Kidney (tissue), 22 donors: ENCODE measurements at places on chromosomes 1 and 21. TPM values are rescaled to one million over a fixed set of nuclear protein-coding genes. Genes with fewer than 3 reads are reported as not detected.

Gene OR2L8
- polyA plus RNA-seq: not detected

- DNase-seq: no peak
Measured at GRCh38 chr1:21229246-21230000, 52.7 kb upstream of the EIF4G3 start.

Gene CLIC4
- polyA plus RNA-seq: 72.7 TPM

Gene PLEKHN1
- polyA plus RNA-seq: not detected

GRCh38 chr1:203278082-203278884, 27.0 kb upstream of the BTG2 start:
- peak; percentile 67 for DNase-seq

- peak; percentile 61 for DNase-seq
Measured at GRCh38 chr1:3073489-3074296, 4.7 kb downstream of the PRDM16 start.

DNA sequence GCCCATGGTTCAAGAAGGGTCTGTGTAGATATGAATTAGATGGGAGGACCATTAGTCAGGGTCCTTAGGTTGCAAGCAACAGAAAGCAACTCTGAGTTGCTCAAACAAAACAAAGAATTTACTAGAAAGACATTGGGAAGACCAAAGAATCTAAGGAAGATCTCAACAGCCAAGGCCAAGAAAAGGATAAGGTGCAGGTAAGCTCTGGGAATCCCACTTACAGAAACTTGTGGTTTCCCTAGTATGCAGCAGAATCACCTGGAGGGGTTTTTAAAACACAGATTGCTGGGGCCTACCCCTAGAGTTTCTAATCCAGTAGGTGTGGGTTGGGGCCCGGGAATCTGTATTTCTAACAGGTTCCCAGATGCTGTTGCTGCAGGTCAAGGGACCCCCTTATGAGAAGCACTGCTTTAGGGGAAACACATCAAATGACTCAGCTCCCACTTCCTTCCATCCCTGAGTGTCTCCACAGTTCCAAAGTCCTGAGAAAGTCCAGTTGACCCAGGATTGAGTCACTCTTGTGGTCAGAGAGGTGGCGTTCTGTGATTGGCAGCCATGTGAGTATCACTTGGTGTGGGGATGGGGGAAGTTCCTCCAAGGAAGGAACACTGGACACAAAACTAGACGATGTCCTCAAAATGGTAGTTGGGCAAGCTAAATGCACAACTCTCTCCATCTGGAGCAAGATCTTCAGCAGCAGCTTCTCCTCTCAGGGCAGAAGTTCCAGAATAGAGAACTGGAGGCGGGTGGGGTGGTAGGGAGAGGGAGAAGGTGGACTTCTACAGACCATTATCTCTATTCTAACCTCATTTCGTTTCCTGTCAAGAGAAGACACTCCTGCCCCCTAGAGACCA, 24.2 kb upstream of the EYA3 start:
- no peak for DNase-seq

DNA sequence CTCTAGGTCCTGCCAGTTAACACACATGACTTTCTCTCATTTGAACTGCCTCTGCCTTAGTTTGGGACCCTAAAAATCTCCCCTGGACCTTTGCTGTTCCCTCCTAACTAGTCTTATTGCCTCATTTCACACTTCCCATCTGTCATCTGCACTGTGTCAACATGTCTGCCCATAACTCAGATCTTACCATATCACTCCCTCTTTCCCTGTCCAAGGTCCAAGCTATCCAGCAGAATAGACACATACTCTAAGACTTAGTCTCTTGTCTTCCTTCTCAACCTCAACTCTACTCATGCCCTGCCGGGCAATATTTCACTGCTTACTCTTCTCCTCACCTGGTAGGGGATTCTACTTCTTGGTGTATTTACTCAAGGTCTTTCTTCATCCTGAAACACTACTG, 79.5 kb upstream of the DAB1 start:
- DNase-seq: no peak

GRCh38 chr1:33460144-33460543, 12.3 kb upstream of the ZSCAN20 start:
- no peak for DNase-seq

GRCh38 chr1:104648269-104648691, 898.6 kb downstream of the AMY1C start:
- DNase-seq: no peak

GRCh38 chr1:168742386-168742785, 13.4 kb upstream of the DPT start:
- no peak for DNase-seq

Gene FCRL4
- not detected for polyA plus RNA-seq

Gene SLC41A1
- polyA plus RNA-seq: 20.9 TPM

Gene PDIK1L
- 3.7 TPM for polyA plus RNA-seq

Gene CLDN17
- polyA plus RNA-seq: not detected

DNA sequence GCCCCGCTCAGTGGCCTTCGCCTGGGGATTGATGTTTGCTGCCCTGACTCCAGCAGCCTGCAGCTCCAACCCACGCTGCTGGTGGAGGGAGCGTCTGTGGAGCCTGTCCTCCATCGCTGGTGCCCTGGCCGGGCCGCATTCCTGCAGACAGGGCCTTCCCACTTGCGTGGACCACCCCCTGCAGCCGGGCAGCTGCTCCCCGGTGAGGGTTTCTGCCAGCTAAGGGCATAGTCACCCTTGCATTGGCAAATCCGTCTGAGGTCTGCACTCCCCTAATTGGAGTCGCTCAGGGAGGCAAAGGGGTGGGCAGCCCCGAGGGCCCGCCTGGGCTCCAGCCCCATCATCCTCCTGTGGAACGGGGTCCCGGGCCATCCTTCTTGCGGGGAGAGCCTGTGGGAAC, 43.5 kb downstream of the PRDM16 start:
- no peak for DNase-seq

DNA sequence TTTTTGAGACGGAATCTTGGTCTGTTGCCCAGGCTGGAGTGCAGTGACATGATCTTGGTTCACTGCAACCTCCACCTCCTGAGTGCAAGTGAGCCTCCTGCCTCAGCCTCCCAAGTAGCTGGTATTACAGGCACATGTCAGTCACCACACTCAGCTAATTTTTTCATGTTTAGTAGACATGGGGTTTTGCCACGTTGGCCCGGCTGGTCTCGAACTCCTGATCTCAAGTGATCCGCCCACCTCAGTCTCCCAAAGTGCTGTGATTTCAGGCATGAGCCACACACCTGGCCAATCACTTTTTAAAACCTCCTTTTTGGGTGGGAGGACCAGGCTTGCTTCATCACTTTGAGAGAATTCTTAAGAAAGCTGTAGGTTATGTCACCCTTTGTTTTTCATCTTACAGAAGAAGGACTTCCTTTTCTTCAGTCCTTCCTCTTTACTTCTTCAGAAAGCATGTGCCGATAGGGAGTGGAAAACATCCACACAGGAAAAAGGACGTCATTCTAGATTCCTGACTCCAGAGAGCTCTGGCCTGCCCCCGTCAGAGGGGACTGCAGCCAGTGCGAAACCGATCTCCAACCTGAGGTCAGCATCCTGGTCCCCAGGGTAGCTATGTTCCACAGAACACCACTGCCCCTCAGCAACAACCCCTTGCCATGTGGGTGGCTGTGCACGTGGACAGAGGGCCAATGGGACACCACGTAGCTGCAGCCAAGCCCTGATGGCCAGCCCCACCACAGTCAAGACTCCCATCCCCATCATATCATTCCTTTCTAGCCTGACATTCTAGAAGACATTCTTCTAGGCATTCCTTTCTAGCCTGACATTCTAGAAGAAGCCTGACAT, 21.9 kb downstream of the NCF2 start:
- DNase-seq: no peak

Gene SAMD11
- 13.3 TPM for polyA plus RNA-seq

Gene MRAP
- not detected for polyA plus RNA-seq

Gene RPS8
- polyA plus RNA-seq: 1,538 TPM

DNA sequence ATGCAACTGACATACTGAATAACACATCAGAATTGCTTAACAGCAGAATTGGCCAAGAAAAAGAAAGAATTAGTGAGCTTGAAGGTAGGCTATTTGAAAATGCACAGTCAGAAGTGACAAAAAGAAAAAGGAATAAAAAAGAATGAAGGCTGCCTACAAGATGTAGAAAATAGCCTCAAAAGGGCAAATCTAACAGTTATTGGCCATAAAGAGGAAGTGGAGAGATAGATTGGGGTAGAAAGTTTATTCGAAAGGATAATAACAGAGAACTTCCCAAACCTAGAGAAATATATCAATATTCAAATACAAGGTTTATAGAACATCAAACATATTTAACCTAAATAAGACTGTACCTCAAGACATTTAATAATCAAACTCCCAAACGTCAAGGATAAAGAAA, 67.5 kb downstream of the ATP6V1G3 start:
- no peak for DNase-seq

DNA sequence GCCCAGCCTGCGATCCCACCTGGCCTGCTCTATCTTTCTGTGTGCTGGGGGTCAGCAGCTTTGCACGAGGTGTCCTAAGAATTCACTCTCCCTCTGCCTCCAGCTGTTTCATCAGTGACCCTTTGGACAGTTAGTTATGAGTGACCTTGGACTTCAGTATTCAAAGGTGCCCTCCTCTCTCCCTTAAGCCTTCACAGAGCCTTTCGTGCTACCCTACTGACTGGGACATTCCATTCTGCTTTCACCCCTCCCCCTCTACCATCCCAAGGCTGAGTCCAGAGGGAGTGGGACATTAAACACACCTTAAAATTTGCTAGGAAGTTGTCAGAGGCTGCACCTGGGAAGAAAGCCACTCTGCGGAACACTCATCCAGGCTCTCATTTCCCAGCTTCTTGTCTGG, 171.9 kb downstream of the CLIC6 start:
- DNase-seq: no peak

Gene ZNF697
- 4.1 TPM for polyA plus RNA-seq

DNA sequence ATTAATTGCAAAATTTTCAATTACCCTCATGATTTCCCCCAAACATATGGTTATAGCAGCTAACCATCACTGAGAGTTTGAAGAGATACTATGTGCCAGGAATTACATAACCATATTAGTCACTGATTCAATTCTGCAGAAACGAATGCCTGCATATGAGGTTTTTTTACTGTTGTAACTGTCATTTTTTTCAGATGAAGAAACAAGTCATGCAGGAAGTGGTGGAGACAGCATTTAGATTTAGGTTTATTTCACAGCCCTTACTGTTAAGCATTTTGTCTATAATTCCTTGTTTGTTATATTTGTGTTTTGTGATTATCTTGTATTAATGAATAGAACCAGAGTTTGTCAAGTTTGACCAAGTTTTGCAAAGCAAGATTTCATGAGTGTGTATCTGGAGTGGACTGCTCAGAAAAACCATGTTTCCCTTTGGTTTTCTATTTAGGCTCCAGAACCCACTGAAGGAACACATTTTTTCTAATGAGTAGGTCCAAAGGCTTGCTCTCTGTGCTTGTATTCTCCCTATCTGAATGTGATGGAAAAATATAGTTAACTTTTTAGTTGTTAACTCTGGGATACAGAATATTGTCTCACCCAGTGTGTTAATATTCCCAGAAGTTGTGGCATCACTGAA, 308.5 kb upstream of the ADAMTS5 start:
- no peak for DNase-seq

DNA sequence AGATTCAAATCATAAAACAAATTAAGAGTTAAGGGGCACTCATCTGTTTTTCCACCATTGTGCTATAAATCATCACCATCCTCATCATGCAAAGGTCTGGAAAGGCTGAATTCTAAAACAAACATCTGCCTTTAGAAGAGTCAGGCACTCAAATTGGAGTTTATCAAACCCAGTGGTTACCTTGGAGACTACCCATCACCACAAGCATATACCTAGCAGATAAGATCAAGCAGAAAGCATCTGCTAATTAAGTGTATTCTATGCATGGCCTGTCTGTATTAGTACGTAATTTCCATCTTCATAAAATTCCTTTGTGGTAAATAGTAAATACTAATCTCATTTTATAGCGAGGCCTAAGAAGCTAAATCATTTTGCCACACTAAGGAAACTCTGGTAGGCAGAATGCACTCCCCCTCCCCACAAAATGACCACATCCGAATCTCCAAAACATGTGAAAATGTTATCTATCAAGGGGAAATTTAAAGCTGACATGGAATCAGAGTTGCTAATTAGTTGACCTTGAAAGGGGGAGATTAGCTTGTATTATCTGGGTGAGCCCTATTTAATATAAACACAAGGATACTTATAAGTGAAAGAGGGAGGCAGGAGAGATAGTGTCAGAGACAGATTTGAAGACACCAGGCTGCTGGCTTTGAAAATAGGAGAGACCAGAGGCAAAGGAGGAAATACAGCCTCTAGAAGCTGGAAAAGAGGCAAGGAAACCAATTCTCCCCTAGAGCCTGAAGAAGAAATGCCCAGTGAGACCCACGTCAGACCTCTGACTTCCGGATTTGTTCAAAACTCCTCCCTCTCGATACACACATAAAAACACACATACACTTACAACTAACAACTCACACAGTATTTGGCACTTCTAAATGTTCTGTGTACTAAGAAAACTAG, 23.2 kb downstream of the ARID4B start:
- DNase-seq: no peak
